Chondrocyte (in vitro differentiated cells): ENCODE measurements at places on chromosomes 4 and X. TPM values are rescaled to one million over a fixed set of nuclear protein-coding genes. Genes with fewer than 3 reads are reported as not detected.
A peak's percentile ranks its signal among the peaks of the same experiment; 100 is the strongest.

GRCh38 chr4:121879135-121879534, 8.9 kb upstream of the BBS7 start:
- H3K4me3 ChIP-seq, result no peak overlapping the region
- DNase-seq, result no peak
- peaks cover 2% of the 10 kb centered on the region for H3K36me3 ChIP-seq
- H3K27ac ChIP-seq, result no peak overlapping the region
- H3K27me3 ChIP-seq, result peaks cover 31% of the 10 kb centered on the region

DNA sequence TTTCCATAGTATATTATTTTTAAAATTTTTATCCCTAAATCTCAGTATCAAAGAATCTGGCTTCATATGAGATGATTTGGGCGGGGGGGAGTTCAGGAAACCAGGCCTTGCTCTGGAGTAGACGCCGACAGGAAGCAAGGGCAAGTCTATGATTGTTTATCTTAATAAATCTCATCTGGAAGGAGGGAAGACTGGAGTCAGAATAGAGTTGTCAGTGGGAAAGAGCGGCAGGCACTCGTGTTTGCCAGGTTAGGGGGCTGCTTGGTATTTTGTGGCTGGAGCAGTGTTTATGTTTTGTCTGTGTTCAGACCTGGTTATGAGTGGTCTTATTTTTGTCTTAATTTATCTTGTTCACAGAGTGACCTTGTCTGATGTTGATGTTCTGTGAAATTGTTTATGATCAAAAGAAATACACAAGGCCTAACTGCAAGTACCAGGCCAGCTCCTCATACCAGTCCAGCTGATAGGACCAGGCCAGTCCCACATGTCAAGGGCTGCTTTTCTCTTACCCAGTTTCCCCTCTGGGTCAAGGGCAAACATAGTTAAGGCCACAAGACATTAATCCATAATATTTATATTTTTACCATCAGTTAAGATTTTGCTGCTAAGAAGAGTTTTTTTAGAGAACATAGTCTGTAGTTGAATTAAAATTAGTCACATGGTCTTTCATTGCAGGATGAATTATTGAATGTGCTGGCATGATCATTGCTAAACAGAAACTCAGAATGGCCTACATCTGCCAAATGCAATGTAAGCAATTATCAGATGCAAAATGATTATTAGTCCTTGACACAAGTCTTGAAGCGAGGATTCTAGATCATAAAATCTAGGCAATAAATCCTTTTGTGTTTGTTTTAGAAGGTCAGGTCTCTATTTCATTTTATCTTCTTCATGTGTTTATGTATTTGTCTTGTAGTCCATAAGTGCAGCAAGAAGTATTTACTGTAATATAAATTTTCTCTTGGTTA, 176.5 kb downstream of the GASK1B start:
- H3K4me1 ChIP-seq, result peaks cover 30% of the 10 kb centered on the region
- no peak overlapping the region for H3K4me3 ChIP-seq
- no peak for DNase-seq
- H3K36me3 ChIP-seq, result no peaks in the 10 kb centered on the region
- H3K27ac ChIP-seq, result peak overlapping the region; percentile 72

- DNase-seq, result no peak
- no peak within 1 kb of the TSS for H3K27ac ChIP-seq
- H3K4me3 ChIP-seq, result no peak within 1 kb of the TSS
- H3K27me3 ChIP-seq, result peaks cover 14% of the 10 kb centered on the region
Observed at GRCh38 chrX:30577362-30577991, at the start of gene TASL. TASL (minus strand) TSS chrX:30577766; CDS start chrX:30560355, 17,411 bp downstream.

Gene PRR32
- not detected in 3 replicates for total RNA-seq

DNA sequence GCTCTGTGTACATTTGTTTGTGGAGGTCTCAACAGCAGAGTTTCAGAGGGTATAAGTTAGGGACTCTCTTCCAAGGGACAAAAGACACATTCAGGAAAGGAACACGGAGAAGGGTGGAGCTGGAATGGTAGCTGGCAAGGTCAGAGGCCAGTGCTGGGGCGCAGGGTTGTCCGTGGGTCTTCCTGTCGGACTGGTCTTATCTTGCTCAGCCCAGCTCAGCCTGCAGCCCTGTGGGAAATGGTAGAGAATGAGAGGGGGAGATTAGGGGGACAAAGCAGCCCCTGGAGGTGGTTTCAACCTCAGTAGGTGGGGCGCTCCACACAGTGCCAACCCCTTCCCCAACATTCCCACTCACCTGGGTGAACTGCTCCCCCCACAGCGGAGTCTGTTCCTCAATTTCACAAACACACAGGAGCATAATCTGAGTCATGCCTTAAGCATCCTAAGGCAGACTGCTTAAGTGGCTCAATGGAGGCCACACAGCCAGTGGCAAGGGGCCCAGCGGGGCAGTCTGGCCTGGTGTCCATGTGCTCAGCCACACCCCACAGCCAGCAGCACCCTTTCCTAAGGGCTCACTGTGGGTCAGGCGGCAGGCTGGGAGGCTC, 6.9 kb upstream of the HDAC6 start:
- H3K36me3 ChIP-seq, result peaks cover 1% of the 10 kb centered on the region
- peak; percentile 49 for DNase-seq
- no peak overlapping the region for H3K27ac ChIP-seq

DNA sequence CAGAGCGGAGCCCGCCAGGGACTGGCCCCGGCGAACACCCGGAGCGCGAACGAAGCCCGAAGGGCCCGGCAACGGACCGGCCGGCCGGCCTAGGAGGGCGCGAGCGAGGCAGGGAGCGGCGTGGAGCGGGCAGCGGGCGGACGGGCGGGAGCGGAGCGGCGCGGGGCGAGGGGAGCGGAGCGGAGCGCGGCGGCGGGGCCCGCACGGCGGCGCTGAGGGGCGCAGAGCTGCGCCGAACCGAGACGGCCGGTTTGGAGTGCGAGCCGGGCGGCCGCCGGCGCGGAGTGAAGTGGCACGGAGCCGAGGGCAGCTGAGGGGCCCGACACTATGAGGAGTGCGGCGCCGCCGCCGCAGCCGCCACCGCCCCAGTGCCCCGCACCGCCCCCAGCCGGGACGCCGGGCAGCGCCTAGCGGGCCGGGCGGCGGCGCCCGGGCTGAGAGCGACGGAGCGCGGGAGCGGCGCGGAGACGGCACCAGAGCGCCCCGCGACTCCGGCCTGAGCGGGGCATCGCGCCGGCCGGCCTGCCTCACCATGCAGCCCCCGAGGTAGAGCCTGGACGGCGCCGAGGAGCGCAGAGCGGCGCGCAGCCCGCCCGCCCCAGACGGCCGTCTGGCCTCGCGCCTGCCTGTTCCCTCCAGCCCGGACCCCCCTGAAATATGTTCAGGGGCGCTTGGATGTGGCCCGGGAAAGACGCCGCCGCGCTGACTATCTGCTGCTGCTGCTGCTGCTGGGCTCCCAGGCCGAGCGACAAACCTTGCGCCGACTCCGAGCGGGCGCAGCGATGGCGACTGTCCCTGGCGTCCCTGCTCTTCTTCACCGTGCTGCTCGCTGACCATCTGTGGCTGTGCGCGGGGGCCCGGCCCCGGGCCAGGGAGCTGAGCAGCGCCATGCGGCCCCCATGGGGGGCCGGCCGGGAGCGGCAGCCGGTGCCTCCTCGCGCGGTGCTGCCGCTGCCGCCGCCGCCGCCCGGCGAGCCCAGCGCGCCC, 793 bp downstream of the NALF2 start:
- H3K27ac ChIP-seq, result no peak overlapping the region
- peaks cover 19% of the 10 kb centered on the region for H3K27me3 ChIP-seq
- no peak for DNase-seq
- H3K4me3 ChIP-seq, result no peak overlapping the region

DNA sequence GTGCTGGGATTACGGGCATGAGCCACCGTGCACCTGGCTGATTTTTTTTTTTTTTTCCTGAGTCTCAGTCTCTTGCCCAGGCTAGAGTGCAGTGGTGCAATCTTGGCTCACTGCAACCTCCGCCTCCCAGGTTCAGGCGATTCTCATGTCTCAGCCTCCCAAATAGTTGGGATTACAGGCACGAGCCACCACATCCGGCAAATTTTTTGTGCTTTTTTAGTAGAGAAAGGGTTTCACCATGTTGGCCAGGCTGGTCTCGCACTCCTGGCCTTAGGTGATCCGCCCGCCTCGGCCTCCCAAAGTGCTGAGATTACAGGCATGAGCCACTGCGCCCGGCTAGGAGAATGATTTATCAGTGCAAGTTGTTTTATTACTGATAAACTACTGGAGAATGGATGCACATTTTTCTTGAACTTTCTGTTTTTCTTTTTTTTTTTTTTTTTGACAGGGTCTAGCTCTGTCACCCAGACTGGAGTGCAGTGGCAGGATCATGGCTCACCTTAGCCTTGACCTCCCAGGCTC, 39.7 kb upstream of the DHRSX start:
- DNase-seq, result no peak
- H3K27ac ChIP-seq, result no peak overlapping the region

DNA sequence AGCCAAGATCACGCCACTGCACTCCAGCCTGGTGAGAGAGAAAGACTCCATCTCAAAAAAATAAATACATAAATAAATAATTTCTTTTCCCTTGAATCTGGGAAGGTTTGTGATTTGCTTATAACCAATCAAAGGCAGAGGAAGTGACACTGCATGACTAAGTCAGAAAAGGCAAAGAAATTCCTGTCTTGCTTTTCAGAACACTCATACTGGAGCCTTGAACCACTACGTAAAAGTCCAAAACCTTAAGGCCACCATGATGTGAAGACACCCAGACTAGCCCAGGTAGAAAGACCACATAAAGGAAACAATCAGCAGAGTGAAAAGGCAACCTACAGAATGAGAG, 36.6 kb downstream of the TMEM156 start:
- no peak overlapping the region for H3K4me3 ChIP-seq
- H3K4me1 ChIP-seq, result no peaks in the 10 kb centered on the region
- H3K36me3 ChIP-seq, result peaks cover 2% of the 10 kb centered on the region
- H3K27ac ChIP-seq, result no peak overlapping the region
- H3K27me3 ChIP-seq, result no peaks in the 10 kb centered on the region

GRCh38 chrX:18682979-18683387, 11.1 kb upstream of the RS1 start:
- peaks cover 9% of the 10 kb centered on the region for H3K4me1 ChIP-seq
- DNase-seq, result no peak
- no peak overlapping the region for H3K4me3 ChIP-seq
- no peak overlapping the region for H3K27ac ChIP-seq
- H3K27me3 ChIP-seq, result no peaks in the 10 kb centered on the region

Gene ANK2
- total RNA-seq, result 51.0 to 78.3 TPM (median 71.2 TPM) in 3 replicates
